ENCODE measurements at places on chromosomes 12 and 14. TPM values are rescaled to one million over a fixed set of nuclear protein-coding genes. Genes with fewer than 3 reads are reported as not detected.
A peak's percentile ranks its signal among the peaks of the same experiment; 100 is the strongest.

The CD27 gene
- not detected for total RNA-seq

The SLC6A15 gene
- total RNA-seq = 7.7 TPM

DNA sequence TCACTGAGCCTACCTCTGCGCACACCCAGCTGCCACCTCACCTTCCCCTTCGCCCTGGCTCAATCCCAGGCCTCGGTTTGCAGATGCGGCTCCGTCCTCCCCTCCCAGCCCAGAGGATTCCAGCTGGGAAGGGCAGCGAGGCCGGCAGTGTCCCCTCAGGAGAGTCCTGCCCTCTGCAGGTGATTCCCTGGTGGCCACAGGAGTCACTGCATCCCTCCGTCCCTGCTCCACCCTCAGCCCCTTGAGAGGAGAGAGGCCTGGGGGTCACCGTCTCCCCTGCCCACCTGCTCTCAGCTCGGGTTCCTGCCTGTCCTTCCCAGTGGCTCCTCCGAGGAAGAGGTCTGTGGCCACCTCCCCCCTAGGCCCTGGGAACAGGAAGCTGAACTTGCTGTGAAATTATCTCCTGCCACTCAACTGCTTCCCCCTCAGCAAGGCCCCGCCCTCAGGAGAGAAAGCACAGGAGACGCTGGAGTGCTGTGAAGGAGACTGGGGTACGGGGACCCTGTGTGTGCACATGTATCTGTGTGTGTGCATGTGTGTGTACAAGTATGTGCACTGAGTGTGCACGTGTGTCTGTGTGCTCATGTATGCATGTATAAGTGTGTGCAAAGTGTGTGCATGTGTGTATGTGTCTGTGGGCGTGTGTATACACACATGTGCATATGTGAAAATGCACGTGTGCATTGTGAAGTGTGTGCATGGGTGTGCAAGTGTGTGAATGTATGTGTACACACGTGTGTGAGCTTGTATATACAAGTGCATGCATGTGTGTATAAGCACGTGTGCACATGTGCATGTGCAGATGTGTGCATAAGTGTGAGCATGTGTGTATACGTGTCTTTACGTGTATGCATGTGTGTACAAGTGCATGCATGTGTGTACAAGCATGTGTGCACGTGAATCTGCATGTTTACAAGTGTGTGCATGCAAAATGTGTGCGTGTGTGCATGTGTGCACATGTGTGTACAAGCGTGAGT is 13.2 kb upstream of the GALNT9 start:
- no peak for DNase-seq

DNA sequence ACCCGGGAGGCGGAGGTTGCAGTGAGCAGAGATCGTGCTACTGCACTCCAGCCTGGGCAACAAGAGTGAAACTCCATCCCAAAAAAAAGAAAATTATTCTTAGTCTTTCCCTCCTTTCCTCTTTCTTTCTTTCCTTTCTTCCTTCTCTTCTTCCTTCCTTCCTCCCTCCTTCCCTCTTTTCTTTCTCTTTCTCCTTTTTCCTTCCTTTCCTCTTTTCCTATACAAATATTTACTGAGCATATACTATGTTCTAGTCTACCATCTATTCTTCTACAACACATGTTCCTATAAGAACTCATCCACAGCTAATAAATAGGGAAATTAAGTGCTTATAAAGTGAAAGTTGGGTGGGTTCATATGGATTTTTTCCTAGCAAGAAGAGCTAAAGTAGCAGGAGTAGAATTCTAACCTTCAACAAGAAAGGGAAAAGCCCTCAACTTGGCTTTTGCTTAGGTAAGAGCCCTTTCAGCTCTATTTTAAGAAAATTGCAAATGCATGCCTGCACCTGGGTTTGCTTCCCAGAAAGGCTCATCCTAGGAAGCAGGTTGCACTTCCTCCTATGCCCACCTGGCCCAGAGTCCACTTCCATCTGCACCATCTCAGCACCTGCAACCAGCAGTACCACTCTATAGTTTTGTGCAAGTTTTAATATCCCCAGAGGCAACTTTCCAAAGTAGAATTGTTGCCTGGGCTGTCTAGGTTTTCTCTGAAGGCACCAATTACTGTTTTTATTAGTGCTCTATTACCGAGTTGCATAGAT is 122.0 kb upstream of the CCND2 start:
- no peak for DNase-seq

DNA sequence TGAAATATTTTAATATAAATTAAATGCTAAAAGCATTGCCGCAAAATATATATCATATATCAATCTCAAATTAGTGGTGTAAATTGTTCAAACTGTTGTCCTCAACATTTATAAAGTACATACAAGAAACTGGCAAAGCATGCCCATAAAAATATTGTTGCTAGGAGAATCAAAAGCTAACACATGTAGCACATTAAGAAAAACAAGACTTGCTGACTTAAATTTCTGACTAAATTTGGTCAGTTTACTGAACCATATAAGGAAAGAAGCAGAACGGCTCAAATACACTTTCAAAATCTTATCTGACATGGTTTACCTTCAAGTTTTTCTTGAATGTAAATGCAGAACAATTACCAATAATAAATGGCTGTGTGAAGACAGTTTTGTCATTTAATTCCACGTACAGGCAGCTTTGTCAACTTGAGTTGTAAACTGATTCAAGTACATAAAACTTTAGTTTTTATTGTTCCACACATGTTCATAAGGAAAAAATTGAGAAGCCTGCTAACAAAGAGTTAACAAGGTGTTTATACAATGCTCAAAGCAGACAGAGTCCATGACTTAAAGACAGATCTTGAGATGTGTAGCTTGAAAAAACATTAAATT is 50.4 kb downstream of the PPP1R12A start:
- DNase-seq = no peak

- no peak for DNase-seq
These were observed 1110.6 kb downstream of the BCL11B start for GRCh38 chr14:98161356-98161755.

- DNase-seq = peak; percentile 30
These were observed 562 bp downstream of the EAPP start for GRCh38 chr14:34538871-34539406.

GRCh38 chr12:104669851-104670337 is 213.1 kb downstream of the CHST11 start:
- no peak for DNase-seq

DNA sequence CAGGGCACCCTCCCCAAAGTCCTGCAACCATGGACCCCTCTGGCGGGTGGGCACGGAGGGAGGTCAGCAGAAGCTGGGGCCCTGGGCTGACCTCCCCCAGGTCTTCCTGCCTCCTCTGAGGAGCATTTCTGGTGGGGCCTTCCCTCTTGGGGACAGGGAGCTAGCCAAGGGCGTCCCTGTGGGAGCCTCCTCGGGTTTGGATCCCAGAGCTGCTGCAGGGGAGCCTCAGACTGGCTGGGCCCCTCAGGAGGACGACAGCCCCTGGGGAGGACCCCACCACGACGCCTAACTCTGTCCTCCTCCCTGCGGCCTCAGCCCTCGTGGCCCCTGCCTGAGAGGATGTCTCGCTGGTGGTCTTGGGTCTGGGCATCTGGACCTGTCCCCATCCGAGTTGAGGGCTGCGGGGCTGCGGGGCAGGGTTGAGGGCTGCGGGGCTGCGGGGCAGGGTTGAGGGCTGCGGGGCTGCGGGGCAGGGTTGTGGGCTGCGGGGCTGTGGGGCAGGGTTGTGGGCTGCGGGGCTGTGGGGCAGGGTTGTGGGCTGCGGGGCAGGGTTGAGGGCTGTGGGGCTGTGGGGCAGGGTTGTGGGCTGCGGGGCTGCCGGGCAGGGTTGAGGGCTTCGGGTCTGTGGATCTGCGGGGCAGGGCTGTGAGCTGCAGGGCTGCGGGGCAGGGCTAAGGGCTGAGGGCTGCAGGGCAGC is 37.4 kb downstream of the FBRSL1 start:
- no peak for DNase-seq

DNA sequence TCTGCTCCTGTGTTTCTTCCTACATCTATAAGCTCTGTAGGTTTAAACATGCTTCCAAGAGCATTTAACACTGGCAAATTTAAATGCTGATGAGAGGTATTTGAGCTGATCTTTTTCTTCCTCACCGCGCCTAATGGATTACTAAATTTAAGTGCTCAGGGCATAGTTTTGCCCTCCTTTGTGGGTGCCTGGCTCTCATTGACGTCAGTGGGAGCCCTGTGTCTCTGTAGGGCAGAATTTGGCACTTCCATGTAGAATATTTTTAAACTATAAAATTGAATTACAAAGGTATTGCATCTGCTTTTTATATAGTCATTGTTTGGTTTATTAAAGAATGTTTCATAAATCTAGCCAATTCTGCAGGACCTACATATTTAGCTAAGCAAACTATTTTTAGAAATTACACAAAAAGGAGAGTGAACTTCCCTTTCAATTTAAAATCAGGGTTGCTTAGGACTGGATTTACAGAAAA is 444.8 kb downstream of the AEBP2 start:
- DNase-seq = no peak

- no peak for DNase-seq
These were observed 147.1 kb upstream of the PLEKHA5 start for GRCh38 chr12:18982226-18982949.

DNA sequence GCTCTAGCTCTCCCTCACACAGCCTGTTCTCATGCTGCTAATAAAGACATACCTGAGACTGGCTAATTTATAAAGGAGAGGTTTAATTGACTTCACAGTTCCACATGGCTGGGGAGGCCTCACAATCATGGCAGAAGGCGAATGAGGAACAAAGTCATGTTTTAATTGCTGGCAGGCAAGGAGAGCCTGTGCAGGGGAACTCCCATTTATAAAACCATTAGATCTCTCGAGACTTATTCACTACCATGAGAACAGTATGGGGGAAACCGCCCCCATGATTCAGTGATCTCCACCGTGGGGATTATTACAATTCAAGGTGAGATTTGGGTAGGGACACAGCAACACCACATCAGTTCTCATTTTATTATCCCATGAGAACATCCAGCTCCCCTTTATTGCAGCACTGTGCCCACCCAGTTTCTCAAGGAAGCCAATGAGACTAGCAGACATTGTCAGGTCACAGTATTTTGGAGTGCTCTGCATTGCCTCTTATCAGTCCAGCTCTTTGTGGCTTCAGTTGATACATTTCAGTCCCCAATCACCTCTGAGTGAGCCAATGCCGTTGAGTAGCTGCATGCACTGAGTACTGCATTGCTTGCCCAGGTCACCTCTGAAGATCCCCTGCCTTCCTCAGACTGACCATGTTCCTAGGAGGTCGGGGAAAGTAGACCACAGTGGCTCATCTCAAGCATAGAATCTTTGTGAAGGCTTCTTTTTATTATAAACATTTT is 131.2 kb downstream of the CRADD start:
- DNase-seq = no peak

DNA sequence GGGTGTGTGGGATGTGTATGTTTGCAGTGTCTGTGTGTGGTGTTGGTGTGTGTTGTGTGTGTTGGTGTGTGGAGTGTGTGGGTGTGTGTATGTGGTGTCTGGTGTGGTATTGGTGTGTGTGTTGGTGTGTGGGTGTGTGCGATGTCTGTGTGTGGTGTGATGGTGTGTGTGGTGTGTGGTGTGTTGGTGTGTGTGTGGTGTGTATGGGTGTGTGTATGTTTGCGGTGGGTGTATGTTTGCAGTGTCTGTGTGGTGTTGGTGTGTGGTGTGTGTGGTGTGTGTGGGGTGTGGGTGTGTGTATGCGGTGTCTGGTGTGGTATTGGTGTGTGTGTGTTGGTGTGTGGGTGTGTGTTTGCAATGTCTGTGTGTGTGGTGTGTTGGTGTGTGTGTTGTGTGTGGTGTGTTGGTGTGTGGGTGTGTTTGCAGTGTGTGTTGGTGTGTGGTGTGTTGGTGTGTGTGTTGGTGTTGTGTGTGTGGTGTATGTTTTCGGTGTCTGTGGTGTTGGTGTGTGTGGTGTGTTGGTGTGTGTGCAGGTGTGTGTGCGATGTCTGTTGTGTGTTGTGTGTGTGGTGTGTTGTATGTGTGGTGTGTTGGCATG is 15.7 kb downstream of the MLXIP start:
- no peak for DNase-seq

Data from dermis microvascular lymphatic vessel endothelial cell (primary cell).